IPS DF 6.9 (cell line): ENCODE measurements at places on chromosomes 11 and 22.

GRCh38 chr11:44416776-44417175 is 106.8 kb upstream of the ALX4 start:
- H3K27ac ChIP-seq: no peak overlapping the region
- H3K4me1 ChIP-seq: no peaks in the 10 kb centered on the region
- DNase-seq: no peak
- H3K4me3 ChIP-seq: no peak overlapping the region
- no peaks in the 10 kb centered on the region for H3K36me3 ChIP-seq

DNA sequence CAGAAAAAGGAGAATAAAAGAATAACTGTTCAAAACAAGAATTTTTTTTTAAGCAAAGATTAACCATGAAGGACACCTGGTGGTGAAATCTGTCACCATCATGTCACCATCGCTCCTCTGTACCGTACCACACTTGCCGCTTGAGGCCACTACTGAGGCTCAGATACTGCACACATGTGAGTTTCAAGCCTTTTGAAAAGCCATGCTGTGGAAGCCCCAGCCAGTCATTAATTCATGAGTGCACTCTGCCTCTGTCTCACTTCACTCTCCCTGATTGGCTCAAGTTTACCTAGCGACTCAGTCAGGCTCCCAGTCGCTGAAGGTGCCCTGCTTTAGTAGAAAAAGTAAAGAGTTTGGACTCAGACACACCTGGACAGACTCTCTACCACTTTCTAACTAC is 6.6 kb upstream of the MS4A12 start:
- DNase-seq: no peak
- H3K4me1 ChIP-seq: no peaks in the 10 kb centered on the region
- H3K27me3 ChIP-seq: no peaks in the 10 kb centered on the region
- no peak overlapping the region for H3K4me3 ChIP-seq
- no peaks in the 10 kb centered on the region for H3K36me3 ChIP-seq

- H3K4me1 ChIP-seq: no peaks in the 10 kb centered on the region
- DNase-seq: no peak
- no peaks in the 10 kb centered on the region for H3K27me3 ChIP-seq
- H3K36me3 ChIP-seq: no peaks in the 10 kb centered on the region
Measured at GRCh38 chr11:129723761-129724162, 91.9 kb upstream of the TMEM45B start.

GRCh38 chr11:112292785-112293407 is 32.2 kb upstream of the PLET1 start:
- H3K27ac ChIP-seq: no peak overlapping the region
- no peak overlapping the region for H3K4me3 ChIP-seq
- H3K4me1 ChIP-seq: no peaks in the 10 kb centered on the region
- no peaks in the 10 kb centered on the region for H3K36me3 ChIP-seq

DNA sequence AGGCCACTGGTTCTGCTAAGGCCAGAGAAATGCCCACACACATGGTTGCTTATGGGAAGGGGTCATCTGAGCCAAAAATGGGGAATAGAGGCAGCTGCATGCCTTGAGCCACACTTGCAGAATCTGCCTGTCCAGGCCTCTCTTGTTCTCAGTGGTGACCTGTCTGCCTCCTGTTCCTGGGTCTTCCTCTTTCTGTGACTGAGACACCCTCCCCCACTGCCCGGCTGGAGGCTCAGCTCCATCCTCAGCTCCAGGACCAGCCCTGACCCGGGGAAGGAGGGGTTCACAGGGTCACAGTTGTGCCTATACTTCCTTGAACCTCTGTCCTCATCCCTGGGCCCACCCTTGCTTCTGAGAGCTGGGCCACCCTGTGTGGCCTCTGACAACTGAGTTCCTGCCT is 52.3 kb downstream of the CSF2RB start:
- H3K27me3 ChIP-seq: no peaks in the 10 kb centered on the region
- H3K27ac ChIP-seq: no peak overlapping the region
- no peak overlapping the region for H3K4me3 ChIP-seq
- H3K36me3 ChIP-seq: no peaks in the 10 kb centered on the region
- no peaks in the 10 kb centered on the region for H3K4me1 ChIP-seq

DNA sequence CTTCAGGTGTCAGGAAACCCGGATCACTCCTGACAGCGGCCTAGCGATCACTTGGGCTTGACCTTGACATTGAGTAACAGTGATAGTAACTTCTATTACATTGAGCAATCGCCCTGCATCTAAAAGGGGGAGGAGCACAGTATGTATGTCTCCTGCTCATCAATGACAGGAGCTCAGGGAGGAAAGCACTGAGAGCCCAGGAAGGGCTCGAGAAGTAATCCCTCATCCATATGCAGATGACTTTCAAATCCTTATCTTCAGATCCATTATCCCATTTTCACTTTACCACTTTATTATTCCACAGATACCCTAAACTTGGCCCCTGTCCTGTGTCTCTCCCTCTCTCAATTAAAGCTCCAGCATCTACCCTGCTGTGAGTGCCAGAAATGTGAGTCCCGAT is 47.8 kb downstream of the ABTB2 start:
- no peak for DNase-seq
- H3K4me3 ChIP-seq: no peak overlapping the region
- H3K27me3 ChIP-seq: no peaks in the 10 kb centered on the region
- peaks cover 1% of the 10 kb centered on the region for H3K4me1 ChIP-seq
- H3K36me3 ChIP-seq: no peaks in the 10 kb centered on the region

DNA sequence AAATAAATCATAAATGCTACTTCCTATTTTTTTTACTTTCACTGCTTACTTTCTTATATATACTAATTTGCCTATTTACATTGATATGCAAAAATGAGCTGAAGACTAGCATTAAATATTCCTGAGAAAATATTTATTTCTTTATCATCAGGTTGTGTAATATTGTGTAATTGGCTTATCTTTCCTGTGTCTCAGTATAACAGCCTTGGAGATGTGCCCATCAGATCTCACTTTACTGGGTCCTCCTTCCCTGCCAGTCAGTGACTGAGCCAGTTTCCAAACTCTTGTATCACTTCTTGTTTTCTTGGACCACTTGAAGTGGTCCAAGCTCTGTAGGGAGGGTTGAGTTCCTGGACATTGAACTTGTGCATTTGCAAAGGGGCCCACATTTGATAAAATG is 900.0 kb downstream of the LUZP2 start:
- no peaks in the 10 kb centered on the region for H3K27me3 ChIP-seq
- no peaks in the 10 kb centered on the region for H3K36me3 ChIP-seq
- no peak for DNase-seq

GRCh38 chr11:35539256-35539655 is 13.8 kb upstream of the PAMR1 start:
- H3K36me3 ChIP-seq: no peaks in the 10 kb centered on the region
- H3K27me3 ChIP-seq: no peaks in the 10 kb centered on the region
- H3K4me1 ChIP-seq: no peaks in the 10 kb centered on the region
- no peak overlapping the region for H3K4me3 ChIP-seq

GRCh38 chr11:57134284-57134683 is 47.5 kb upstream of the LRRC55 start:
- no peak overlapping the region for H3K27ac ChIP-seq
- DNase-seq: no peak

DNA sequence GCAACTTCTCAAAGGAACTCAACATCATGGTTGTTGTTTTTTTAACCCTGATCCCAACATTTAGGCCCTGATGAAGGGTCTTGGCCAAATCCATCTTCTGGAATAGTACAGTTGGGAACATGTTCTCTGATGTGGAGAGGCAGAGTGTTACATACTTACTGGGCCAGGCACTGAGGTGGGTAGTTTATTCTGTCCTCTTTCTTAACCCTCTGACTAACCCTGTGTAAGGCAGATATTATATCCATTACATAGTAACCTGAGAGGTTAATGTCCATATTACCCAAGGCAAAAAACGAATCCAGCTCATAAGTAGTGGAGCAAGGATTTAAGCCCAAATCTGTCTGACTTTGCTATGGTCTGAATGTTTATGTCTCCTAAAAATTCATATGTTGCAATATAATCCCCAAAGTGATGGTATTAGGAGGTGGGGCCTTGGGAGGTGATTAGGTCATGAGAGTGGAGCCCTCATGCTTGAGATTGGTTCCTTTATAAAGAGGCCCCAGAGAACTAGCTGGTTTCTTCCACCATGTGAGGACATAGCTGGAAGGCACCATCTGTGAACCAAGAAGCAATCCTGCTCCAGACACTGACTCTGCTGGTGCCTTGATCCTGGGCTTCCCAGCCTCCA is 16.3 kb downstream of the PPFIBP2 start:
- DNase-seq: no peak
- no peaks in the 10 kb centered on the region for H3K4me1 ChIP-seq
- H3K36me3 ChIP-seq: no peaks in the 10 kb centered on the region
- H3K4me3 ChIP-seq: no peak overlapping the region

DNA sequence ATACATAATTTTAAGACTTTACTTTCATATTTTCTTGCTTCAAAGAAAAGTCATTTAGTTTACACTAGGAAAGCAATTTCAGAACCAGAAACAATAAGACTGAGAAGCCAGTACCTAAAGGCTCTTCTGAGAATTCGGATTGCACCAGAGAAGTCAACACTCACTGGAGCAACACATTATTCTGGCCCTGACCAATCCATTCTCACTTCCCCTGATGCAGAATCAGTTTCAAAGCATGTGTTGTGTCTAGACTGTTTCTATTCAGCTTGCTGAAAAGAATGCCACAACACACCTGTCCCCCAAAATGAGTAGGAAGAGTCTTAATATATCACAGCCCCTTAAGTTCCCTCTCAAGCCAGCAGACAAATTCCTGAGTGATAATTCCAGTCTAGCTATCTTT is 1074.3 kb upstream of the TENM4 start:
- DNase-seq: no peak
- no peaks in the 10 kb centered on the region for H3K27me3 ChIP-seq
- H3K4me1 ChIP-seq: no peaks in the 10 kb centered on the region
- no peaks in the 10 kb centered on the region for H3K36me3 ChIP-seq

DNA sequence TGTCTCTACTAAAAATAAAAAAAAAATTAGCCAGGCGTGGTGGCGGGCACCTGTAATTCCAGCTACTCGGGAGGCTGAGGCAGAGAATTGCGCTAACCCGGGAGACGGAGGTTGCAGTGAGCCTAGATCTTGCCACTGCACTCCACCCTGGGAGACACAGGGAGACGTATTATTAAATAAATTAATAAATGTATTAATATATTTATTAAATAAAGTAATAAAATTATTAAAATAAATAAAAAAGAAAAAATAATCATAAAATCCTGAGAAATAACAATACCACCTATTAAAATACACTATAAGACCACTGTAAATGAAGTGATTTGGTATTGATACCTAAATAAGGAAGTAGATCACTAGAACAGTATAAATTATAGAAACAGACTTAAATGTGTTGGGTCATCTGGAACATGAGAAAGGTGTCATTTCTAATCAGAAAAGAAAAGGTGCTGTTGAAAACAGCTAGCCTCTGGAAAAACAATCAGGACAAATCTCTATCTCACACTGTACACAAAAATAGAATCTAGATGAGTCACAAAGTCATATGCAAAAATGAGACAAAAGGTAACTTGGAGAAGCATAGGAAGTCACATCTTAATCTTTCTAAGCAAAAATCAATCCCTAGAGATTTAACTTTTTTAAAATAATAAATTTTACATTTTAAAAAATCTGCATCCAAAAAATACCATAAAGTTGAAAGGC is 43.2 kb upstream of the UBASH3B start:
- H3K27me3 ChIP-seq: no peaks in the 10 kb centered on the region
- H3K36me3 ChIP-seq: no peaks in the 10 kb centered on the region
- no peaks in the 10 kb centered on the region for H3K4me1 ChIP-seq
- H3K27ac ChIP-seq: no peak overlapping the region

DNA sequence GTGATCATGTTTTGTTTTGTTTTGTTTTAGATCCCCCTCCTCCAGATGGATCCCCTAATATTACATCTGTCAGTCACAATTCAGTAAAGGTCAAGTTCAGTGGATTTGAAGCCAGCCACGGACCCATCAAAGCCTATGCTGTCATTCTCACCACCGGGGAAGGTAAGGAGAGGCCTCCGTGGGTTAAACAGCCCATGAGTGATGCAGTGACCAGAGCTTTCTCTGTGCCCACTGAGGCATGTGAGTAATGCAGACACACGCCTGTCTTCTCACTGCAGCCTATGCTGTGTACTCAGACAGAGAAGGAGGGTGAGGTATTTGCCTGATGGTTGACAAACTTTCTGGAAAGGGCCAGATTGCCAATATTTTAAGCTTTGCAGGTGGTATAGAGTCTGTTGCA is 73.7 kb upstream of the OR4B1 start:
- DNase-seq: no peak
- H3K4me3 ChIP-seq: no peak overlapping the region

DNA sequence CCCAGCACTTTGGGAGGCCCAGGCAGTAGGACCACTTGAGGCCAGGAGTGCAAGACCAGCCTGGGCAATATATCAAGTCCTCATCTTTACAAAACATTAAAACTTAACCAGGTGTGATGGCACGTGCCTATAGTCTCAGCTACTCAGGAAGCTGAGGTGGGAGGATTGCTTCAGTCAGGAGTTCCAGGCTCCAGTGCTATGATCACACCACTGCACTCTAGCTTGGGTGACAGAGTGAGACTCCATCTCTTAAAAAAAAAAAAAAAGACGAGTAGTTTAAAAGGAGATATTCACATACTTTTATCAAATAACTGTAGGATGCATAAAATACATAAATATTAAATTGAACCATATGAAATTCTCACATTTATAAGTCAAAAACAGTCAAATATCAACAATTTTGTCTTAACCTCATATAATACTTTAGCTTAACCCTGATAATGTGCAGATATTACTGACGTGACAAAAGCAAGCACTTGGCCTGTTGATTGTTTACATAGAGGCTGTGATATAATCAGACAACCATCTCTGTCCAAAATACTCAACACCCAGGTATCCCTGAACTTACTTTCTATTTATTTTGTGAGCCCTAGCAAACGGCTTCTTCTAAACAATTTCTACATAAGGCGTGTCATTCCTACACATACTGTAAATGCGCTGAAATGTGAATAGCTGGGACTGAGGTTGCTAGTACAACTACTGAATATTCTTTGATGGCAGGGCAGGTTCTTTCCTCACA is 57.0 kb downstream of the PRCP start:
- no peaks in the 10 kb centered on the region for H3K27me3 ChIP-seq
- H3K27ac ChIP-seq: no peak overlapping the region
- no peak for DNase-seq
- no peak overlapping the region for H3K4me3 ChIP-seq

GRCh38 chr22:43110927-43111623 is 525 bp downstream of the BIK start:
- DNase-seq: no peak
- H3K27me3 ChIP-seq: peaks cover 19% of the 10 kb centered on the region
- peaks cover 1% of the 10 kb centered on the region; the same call in 1 of the 2 replicates for H3K4me1 ChIP-seq
- H3K36me3 ChIP-seq: no peaks in the 10 kb centered on the region
- peak overlapping the region; percentile 64; the same call in 1 of the 2 replicates for H3K4me3 ChIP-seq
- no peak overlapping the region for H3K27ac ChIP-seq

- H3K27me3 ChIP-seq: no peaks in the 10 kb centered on the region; the same call in 1 of the 2 replicates
- no peak for DNase-seq
- no peak overlapping the region for H3K4me3 ChIP-seq
Measured at GRCh38 chr22:18121506-18121905, 10.9 kb downstream of the TUBA8 start.

- 0 out of 2 replicates have a peak, but pooled peaks cover 5% of the 10 kb centered on the region for H3K36me3 ChIP-seq
- H3K27ac ChIP-seq: no peak overlapping the region
- DNase-seq: no peak
- H3K27me3 ChIP-seq: no peaks in the 10 kb centered on the region
Measured at GRCh38 chr11:61832754-61833153, 4.7 kb downstream of the FADS2 start.

GRCh38 chr22:37985751-37986281 is 1.5 kb upstream of the SOX10 start:
- H3K4me3 ChIP-seq: no peak overlapping the region
- peaks cover 6% of the 10 kb centered on the region for H3K4me1 ChIP-seq
- no peak overlapping the region for H3K27ac ChIP-seq
